ENCODE measurements at places on chromosomes 6 and 20.

DNA sequence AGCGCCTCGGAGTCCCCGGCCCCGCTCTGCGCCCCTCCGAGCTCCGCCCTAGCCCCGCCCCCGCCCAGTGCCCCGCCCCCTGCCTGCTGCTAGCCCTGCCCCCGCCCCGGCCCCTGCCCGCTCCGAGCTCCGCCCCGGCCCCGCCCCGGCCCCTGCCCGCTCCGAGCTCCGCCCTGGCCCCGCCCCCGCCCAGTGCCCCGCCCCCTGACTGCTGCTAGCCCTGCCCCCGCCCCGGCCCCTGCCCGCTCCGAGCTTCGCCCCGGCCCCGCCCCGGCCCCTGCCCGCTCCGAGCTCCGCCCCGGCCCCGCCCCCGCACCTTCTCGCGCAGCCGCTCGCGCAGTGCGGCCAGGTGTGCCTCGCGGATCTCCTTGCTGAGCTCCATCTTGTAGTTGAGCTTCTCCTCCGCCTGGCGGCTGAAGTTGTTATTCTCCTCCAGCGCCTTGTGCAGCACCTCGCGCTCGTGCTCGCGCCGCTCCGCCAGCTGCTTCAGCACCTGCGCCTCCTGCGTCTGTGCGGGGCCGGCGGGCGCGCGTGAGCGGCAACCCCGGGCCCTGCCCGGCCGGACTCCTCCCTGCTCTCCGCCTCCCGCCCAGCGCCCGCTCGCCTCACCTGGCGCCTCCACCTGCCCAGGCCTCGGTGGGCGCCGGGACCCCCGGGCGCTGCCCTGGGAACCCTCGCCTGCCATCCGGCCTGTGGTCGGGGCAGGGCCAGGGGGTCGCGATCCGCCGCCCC is 11.3 kb downstream of the STMN3 start:
- peak; percentile 87 for DNase-seq

GRCh38 chr6:166204852-166205650 is 37.4 kb upstream of the TBXT start:
- DNase-seq: no peak

DNA sequence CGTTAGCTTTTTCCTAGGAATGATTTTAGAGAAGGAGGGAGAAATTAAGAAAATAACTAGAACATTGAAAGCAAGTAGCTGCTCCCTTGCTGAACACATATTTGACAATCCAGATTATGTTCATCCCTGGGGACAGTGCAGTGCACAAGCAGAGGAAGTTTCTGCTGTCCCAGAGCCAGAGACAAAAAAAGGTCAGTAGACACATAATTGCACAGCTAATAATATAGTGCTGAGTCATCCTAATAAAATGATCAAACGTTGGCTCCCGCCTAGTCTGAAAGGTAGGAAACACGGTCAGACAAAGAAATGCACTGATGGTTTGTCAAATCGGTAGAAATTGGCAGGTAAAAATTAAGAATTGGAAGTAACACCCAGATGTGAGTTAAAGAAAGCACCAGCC is 21.7 kb upstream of the SSTR4 start:
- no peak for DNase-seq

DNA sequence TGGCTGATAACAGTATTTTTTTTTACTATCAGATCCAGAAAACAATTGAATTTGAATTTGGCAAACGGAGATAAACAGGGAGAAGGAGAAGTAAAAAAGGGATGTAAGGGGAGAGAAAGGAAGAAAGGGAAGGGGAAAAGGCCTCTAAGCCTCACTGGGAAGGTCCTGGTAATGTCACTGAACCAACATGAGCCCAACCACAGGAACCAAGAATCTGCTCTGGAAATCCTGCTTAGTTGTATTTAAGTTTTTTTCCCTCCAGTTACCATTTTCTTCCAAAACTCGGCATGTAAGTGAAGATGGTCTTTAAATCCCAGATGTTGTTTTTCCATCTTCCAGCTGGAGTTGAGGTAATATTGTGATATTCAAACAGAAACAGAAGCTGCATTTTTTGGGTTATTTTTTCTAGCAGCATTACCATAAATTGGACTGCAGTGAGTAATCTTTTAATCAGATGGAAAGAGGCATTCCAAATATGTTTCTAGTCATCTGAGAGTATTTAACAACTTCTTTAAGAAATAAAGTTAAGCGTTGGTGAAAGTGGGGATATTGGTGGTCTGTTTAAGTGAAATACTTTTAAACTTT is 91.1 kb downstream of the TXNDC5 start:
- no peak for DNase-seq

DNA sequence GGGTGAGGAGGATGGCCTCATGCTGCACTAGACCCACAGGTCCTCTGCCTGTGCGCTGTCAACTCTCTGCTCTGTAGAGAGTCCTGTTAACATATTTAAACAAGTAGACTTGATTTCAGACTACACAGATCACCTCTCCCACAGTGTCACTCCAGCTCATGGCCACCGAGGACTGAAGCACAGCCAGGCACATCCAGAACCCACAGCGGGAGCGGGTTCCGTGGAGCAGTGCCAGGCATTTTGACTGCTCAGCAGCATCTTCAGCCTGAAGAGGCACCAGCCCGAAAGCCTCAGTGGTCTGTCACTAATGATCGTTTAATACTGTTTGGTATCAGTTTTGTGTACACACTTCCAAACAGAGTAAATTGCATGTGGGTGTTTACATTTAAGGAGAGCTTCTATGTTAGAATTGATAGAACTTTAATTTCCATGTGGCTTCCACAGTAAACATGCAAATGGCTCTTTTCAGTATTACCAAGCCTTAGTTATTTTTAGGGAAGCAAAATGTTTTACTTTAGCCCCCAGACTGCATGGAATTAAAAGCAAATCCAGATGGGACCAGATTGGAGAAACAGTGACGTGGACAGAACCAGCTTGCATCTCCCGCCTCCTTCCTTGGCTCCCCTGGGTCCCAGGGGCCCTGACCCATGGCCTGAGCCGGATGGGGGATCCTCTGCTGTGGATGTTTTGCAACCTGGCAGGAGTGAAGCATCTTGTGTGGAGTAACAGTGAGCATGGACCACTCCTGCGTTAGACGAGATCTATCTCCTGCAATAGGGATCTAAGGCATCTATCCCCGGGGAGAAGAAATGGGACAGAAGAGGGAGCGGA is 196.7 kb upstream of the CDH4 start:
- no peak for DNase-seq

GRCh38 chr20:13819885-13820645 is 35.2 kb downstream of the NDUFAF5 start:
- DNase-seq: peak; percentile 27

DNA sequence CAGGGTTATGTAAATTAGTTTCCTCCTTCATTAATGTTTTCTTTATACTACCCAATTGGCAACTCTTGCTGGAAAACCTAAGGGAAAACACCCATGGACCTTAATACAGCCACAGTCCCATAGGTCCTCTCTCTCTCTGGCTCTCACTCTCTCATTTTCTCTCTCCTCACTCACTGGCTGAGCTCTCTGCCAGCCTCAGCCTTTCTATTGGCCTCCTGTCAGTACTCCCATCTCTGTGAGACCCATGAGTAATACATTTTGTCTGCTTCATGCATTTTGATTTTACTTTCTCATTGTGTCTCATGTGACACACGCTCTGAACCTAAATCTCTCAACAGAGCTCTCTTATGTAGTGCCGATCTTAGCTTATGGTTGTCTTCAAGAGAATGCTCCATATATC is 907.5 kb downstream of the C6orf118 start:
- no peak for DNase-seq

- peak; percentile 88 for DNase-seq
Observed at GRCh38 chr6:82363428-82364086, at the start of gene TPBG. Gene TPBG (plus strand): TSS chr6:82363817. CDS start chr6:82364962, 1,145 bp downstream.

DNA sequence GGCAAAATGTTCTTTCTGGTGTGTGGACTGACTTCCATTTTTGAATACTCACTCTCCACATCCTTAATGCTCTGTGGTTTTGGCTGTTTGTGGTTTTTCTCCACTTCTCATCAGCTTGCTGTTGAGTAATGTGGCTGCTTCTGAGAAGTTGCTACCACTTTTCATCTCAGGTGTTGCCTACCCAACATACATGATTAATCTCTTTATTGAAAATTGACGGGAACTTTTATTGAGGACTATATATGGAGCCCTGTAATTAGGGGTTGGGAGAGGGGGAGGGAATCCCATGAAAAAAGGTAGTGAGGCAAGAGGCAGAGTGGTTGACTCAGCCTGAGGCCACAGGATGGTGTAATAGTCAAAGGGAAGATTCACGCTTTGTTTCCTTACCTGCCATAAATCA is 17.6 kb downstream of the IL22RA2 start:
- peak; percentile 76 for DNase-seq

DNA sequence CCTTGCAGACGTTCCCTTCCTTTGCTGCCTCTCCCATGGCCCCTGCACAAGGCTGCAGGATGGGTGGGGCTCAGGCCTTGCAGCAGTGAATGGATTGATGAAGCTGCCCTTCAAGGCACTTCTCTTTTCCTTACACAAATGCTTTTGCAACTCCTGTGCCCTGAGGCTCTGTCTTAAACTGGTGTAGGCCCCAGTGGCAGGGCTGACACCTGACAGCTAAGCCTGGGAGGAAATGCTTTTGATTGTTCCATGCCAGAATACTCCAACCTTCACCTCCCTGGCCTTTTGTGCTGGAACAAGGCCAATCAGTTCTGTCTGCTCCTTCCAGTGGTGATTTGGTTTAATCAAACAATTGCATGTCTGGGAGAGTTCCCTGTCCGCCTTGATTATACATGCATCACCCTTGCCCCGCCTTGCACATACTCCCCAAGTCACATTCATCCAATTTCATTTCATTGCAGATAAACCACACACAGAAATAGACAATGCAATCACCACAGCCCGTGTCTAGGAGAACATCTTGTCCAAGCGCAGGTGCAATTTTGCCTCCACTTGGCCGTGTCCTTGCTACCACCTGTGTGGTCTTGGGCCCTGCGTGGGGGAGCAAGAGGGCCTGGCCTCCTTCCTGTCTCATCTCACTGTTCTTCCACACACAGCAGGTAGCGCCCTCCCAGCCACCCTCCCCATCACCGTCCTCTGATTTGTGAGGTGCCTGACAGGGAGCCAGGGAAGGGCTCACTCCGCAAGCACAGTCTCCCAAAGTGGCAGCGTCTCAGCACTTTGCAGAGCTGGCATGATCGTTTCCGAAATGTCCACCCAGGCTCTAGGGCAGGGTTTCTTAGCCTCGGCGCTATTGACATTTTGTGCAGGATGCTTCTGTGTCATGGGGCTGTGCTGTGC is 120.4 kb downstream of the CDH26 start:
- peak; percentile 79 for DNase-seq

- DNase-seq: no peak
Observed at GRCh38 chr20:59151820-59152219, 11.8 kb upstream of the ZNF831 start.

- no peak for DNase-seq
Observed at GRCh38 chr20:62280303-62280702, 22.5 kb upstream of the ADRM1 start.

GRCh38 chr6:81086991-81087390 is 665.5 kb downstream of the TENT5A start:
- no peak for DNase-seq

DNA sequence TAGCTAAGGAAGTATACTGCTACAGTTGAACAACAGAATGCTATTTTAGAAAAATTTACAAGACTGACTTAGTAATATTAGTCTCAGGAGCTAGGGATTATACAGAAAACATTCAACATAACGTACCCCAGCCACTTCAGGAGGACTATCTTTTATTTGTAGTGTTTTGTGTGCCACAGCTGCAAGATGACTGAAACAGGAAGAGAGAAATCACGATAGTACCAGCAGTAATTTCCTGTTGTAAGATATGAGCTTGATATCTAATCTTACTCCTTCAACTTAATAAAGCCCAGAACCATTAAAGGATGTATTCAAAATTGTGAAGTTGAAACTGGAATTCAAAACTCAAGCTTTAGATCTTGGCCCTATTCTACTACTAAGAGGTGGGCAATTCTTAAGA is 42.1 kb downstream of the SLC35A1 start:
- DNase-seq: no peak

GRCh38 chr6:1326535-1327121 is 14.7 kb downstream of the FOXQ1 start:
- DNase-seq: no peak

- DNase-seq: no peak
Observed at GRCh38 chr6:159261995-159262394, 92.8 kb downstream of the FNDC1 start.

DNA sequence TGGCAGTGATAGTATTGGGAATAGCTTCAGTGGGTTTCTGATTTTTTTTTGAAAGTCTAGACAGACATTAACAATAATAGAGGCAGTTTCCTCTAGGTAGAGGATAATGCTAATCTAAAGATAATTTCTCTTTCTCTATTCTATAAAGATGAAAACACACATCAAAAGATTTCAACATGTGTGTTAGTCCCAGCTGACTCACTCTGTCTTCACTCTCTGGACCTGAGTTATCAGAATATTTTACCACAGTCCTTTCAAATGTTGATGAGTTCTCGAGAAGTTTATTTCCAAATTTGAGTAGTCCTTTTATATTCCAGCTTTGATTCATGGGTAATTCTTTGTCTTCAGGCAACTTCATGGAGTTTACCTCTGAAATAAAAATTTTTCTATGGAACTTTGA is 17.1 kb downstream of the RPRD1B start:
- peak; percentile 34 for DNase-seq

DNA sequence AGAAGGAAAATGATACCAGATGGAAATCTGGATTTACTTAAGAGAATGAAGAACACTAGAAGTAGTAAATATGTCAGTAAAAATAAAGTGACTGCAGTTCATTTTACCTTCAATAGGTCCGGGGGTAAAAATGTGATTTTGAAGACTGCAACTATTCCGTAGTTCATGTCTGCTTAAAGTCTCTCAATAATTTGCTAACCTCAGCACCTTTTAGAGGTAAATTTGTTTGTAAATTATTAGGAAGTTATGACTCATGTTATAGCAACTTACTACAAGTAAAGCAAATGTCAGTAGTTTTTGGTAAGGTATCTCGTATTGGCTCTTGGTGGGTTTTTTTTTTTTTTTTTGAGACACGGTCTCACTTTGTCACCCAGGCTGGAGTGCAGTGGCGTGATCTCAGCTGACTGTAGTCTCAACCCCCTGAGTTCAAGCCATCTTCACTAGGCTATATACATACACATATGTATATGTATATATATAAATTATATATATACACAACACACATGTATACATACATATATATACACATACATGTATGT is 32.1 kb downstream of the BICRAL start:
- DNase-seq: no peak

DNA sequence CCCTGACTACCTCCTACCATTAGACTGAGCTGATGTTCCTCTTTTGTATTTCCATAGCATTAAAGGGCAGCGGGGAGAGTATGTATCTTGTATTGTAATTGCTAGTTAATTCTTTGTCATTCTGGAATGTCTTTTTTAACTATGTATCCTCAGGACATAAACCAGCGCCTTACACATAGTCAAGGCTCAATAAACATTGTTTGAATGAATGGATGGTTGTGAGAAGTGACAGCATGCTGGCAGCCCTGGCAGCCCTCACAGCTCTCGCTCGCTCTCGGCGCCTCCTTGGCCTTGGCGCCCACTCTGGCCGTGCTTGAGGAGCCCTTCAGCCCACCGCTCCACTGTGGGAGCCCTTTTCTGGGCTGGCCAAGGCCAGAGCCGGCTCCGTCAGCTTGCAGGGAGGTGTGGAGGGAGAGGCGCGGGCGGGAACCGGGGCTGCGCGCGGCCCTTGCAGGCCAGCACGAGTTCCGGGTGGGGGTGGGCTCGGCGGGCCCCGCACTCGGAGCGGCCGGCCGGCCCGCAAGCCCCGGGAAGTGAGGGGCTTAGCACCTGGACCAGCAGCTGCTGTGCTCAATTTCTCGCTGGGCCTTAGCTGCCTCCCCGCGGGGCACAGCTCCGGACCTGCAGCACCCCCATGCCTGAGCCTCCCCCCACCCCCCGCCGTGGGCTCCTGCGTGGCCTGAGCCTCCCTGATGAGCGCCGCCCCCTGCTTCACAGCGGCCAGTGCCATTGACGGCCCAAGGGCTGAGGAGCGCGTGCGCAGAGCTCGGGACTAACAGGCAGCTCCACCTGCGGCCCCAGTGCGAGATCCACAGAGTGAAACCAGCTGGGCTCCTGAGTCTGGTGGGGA is 93.1 kb downstream of the RNF182 start:
- no peak for DNase-seq

All from NCI-H226 (cell line).